ENCODE measurements at places on chromosomes 12 and 14.
A peak's percentile ranks its signal among the peaks of the same experiment; 100 is the strongest.

- no peak for DNase-seq
These were observed 133.8 kb upstream of the CPM start for GRCh38 chr12:69066492-69067373.

GRCh38 chr12:92771001-92771400, 68.2 kb downstream of the PLEKHG7 start:
- no peak for DNase-seq

- no peak for DNase-seq
These were observed 17.2 kb upstream of the AKAP5 start for GRCh38 chr14:64447876-64448670.

DNA sequence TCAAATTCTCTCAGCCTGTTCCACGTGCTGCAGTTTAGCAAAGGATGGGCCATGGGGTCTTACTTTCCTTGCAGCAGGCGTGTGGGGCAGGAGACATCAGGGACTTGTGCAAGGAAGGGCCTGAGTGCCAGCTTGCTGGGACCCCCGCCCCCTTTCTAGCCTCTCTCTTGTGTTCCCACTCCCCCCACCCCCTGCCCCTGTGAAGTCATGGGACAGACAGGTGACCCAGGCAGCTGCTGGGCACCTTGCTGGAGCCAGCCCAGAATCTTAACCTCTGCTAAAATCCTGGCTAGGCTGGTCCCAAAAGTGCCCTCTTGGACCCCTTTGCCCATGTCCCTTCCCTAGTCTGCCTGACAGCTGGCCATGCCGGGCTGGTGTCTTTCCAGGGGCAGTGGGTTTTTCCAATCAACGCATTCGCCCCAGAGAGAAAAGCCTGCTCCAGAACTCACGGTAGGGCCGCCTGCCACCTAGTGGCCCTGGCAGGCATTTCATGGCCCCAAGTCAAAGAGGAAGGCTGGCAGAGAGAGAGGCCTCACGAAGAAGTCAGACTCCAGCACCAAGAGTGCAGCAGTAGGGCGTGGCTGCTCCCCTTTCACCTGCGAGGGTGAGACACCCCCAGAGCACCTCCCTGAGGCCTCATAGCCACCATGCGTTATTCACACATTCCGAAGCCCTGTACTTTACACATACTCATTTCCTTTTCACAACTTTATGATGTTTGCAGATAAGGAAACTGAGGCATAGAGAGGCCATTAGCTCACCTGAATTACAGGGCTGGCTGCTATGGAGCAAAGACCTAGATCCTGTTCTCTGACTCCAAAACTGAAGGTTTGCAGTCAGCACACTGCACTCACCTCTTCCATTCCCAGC, 67.4 kb downstream of the LGMN start:
- peak; percentile 60 for DNase-seq

GRCh38 chr14:56896922-56897321, 86.6 kb upstream of the OTX2 start:
- no peak for DNase-seq

GRCh38 chr14:73368616-73369015, 89.7 kb downstream of the NUMB start:
- DNase-seq: no peak

GRCh38 chr12:76219806-76220205, 128.4 kb downstream of the BBS10 start:
- DNase-seq: no peak

DNA sequence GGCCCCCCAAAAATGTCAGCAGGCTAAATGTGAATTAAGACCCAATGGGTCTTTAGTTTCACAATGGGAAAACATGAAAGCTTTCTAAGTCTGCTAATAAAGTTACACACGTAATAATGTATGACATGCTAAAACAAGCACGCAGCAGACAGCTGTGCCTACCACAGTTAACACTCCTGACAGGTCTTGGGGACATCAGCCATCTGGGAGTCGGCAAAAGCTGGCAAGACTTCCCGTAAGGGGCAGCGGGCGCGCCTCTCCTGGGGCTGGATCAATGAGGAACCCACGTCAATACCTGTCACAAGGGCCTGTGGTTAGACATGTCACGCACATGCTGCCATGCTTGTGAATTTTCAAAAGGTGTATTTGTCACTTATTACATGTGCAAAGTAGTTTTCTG, 45.0 kb downstream of the ACTN1 start:
- DNase-seq: no peak

DNA sequence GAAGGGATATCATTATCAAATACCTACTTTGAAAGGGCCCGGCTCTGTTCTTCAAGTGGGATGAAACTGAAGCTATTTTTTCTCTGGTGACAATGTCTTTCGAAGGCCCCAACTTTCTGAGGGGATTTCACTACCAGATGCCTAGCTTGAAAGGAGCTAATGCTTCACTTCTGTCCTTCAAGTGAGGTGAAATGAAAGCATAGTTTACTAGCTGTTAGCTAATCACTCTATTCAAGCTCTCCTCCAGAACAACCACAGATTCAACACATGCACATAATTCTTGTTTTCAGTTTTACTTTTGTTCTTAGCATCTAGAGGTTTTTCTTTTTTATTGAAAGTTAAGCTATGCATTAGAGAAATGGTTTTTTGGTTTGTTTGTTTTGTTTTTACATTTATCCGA, 571.4 kb downstream of the NOVA1 start:
- no peak for DNase-seq

- DNase-seq: no peak
These were observed 5.1 kb upstream of the DENR start for GRCh38 chr12:122747224-122748135.

GRCh38 chr14:69270795-69271708, 11.1 kb downstream of the GALNT16 start:
- DNase-seq: no peak

DNA sequence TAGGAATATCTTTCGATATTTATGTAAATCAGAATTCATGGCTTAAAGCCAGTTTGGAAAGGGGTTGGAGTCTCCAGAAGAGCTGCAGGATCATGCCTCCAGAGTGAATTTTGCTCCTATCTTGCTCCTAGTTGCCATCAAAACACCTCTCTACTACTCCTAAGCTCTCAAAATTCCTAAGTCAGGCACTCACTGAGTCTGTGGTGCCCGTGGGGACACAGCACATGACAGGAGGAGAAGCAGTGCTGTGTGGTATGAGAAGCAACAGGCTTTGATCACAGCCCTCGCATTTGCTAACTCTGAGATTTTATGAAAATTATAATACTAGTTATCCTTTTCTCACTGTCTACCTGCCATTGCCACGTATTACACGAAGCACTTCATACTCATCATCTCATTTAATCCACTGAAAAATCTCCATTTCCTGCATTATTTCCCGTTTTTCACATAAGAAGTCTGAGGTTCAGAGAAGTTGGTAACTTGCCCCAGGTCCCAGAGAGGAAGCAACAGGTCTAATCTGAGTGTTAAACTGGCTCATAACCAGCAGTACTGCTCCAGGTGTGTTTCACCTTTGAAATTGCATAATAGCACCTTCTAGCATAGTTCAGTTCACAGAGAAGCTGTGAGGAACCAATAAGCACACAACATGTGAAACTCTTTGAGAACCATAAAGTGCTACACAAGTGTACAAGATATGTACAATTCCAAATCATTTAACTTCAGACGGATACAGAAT, 33.1 kb upstream of the SLC35F4 start:
- no peak for DNase-seq

- DNase-seq: no peak
These were observed 61.3 kb upstream of the DDHD1 start for GRCh38 chr14:53214384-53214783.

- DNase-seq: no peak
These were observed 61.1 kb upstream of the CDKN3 start for GRCh38 chr14:54335569-54336155.

GRCh38 chr14:47674543-47675465, 601 bp downstream of the MDGA2 start:
- DNase-seq: no peak

DNA sequence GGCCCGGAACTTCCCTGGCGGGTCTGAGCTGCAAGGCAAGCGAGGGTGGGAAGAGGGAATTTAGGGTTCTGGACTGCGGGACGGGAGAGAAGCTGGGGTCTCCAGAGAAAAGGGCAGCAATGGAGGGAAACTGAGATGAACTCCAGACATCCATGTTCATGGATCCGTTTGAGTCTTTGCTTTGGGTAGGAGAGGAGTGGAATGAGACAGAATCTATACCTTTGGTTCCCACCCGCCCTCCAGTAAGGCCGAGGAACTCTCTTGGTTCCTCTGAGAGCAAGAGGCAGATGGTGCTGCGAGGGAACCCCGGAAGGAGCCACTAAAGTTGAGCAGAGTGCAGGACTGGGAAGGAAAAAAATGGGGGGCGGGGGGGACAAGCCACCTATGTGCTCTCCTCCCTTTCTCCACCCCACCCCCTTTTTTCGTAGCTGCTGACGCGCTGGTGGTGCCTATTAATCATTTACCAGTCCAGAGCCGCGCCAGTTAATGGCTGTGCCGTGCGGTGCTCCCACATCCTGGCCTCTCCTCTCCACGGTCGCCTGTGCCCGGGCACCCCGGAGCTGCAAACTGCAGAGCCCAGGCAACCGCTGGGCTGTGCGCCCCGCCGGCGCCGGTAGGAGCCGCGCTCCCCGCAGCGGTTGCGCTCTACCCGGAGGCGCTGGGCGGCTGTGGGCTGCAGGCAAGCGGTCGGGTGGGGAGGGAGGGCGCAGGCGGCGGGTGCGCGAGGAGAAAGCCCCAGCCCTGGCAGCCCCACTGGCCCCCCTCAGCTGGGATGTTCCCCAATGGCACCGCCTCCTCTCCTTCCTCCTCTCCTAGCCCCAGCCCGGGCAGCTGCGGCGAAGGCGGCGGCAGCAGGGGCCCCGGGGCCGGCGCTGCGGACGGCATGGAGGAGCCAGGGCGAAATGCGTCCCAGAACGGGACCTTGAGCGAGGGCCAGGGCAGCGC, 1.2 kb downstream of the SSTR1 start:
- DNase-seq: no peak

All from stimulated activated CD8-positive, alpha-beta memory T cell treated with anti-CD3 and anti-CD28 coated beads, Interleukin-12 subunit alpha, Interleukin-12 subunit beta, amount 100 ng/mL, for 1 hour (primary cell).